Stimulated activated CD8-positive, alpha-beta memory T cell treated with anti-CD3 and anti-CD28 coated beads, Interleukin-15, amount 100 ng/mL, for 24 hours (primary cell): ENCODE measurements at places on chromosomes 3 and 15.

DNA sequence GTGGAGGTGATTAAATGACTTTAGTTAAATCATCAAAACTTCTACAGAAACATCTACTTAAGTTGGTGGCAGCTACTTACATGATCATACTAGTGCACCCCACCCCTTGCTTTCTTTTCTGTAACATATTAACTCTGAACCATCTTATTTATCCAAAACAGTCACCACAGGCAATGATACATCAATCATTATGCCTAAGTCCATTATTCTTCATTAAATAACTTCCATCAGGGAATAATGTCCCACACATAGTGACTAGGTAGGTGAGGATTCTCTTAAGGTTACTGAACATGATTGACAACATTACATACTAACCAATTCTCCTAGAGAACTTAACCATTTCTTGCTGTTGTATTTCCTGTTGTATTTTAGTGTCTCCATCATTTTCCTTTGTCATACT is 210.2 kb downstream of the NR1D2 start:
- no peak for DNase-seq

DNA sequence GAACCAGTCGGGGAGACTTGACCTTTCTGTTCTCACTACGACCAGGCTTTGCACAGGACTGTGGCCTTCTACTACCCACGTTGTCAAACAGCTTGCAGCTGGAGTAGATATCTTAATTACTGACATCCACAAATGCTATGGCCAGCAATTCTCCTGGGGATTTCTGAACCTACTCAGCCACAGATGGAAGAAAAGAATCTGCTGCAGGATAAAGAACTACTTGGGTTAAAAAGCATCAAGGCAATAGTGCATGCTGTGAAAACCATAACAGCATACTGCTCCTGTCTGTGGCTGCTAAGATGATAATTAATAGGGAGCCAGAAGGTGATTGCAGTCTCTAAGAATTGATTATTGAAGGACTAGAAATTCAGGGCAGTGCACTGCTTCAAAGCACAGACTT is 859.2 kb upstream of the SEMA6D start:
- no peak for DNase-seq

GRCh38 chr15:98289747-98290146 is 329.2 kb downstream of the ARRDC4 start:
- no peak for DNase-seq

DNA sequence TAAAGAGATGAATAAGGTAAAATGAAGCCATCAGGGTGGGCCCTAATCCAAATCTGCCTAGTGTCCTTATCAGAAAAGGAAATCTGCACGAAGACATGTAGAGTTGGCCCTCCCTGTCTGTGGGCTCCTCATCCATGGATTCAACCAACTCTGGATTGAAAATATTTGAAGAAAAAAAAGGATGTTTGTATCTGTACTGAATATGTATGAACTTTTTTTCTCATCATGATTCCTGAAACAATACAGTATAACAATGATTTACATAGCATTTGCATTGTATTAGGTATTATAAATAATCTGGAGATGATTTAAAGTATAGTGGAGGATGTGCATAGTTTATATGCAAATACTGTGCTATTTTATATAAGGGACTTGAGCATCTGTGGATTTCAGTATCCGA is 59.0 kb upstream of the SMAD6 start:
- DNase-seq, result no peak

- DNase-seq, result no peak
These were observed 83.7 kb downstream of the CMSS1 start for GRCh38 chr3:99901200-99901926.

DNA sequence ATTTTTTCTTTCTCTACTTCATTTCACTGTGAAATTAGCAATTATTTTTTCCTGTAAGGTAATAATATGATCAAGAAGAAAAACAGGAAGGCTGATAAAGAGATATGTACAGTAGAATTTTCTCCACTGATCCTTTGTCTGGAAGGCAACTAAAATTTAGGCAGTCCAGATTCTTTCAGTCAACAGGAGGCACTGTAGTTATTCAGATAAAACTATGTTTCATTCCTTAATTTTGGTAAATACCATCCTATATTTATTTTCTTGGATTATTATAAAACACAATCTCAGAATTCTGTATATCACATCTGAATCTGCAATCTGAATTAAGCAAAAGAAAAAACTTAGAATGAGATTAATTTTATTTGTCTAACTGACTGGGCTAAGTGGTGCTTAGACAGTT is 343.2 kb downstream of the LSAMP start:
- DNase-seq, result no peak

DNA sequence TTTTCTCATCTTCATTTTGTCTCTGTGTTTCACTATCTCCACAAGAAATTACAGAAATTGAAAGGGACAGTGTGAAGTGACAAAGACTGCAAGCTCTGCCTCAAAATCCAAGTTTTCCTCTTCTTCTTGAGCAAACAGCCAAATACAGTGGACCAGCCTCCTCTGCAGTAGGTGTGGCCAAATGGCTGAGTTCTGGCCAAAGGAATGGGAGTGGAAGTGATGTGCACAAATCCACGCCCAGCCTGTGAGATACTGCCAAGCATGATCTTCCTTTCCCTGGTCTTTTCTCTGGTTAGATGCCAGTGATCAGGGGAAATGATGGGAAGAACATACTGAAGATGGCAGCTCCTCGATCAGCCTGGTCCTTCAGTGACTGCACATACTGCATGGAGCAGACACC is 111.0 kb upstream of the CPNE4 start:
- DNase-seq, result no peak
